A549 treated with CpdA at 1 μM for 4 hours (cell line): ENCODE measurements at places on chromosomes 3 and 15. TPM values are rescaled to one million over a fixed set of nuclear protein-coding genes. Genes with fewer than 3 reads are reported as not detected.

CHDH gene
- 2.3 to 3.5 TPM (median 2.7 TPM) in 5 replicates for total RNA-seq

GPR171 gene
- not detected in 5 replicates for total RNA-seq

PRSS50 gene
- total RNA-seq, result not detected in 5 replicates

DPPA2 gene
- total RNA-seq, result not detected in 5 replicates

SLMAP gene
- total RNA-seq, result 20.3 to 26.5 TPM (median 25.2 TPM) in 5 replicates
